ENCODE measurements at places on chromosomes 4 and X. TPM values are rescaled to one million over a fixed set of nuclear protein-coding genes. Genes with fewer than 3 reads are reported as not detected.

Gene CXCL13
- not detected for polyA plus RNA-seq

Gene PRDM8
- polyA plus RNA-seq, result 3.9 TPM

Gene GAGE12F
- polyA plus RNA-seq, result not detected

Gene TMEM156
- polyA plus RNA-seq, result 150 TPM

Gene TRPC5OS
- polyA plus RNA-seq, result not detected

Gene CT47A1
- not detected for polyA plus RNA-seq

Gene RAI2
- not detected for polyA plus RNA-seq

Gene SLC6A14
- not detected for polyA plus RNA-seq

Gene AFF2
- 0.23 TPM for polyA plus RNA-seq

Gene GAGE13
- not detected for polyA plus RNA-seq

Gene PRR32
- not detected for polyA plus RNA-seq

Gene WDR45
- 57.5 TPM for polyA plus RNA-seq

Gene NHSL2
- 0.29 TPM for polyA plus RNA-seq

Gene TCP11X2
- not detected for polyA plus RNA-seq

Gene OTUD6A
- polyA plus RNA-seq, result not detected

Gene SHROOM4
- not detected for polyA plus RNA-seq

Gene GPC4
- 1.3 TPM for polyA plus RNA-seq

Gene EVC
- not detected for polyA plus RNA-seq

Gene MSX1
- not detected for polyA plus RNA-seq

Gene ASB12
- polyA plus RNA-seq, result 0.74 TPM

Gene TMEM35A
- not detected for polyA plus RNA-seq

Gene MAGEB1
- polyA plus RNA-seq, result not detected

Gene RBMX
- 253 TPM for polyA plus RNA-seq

Gene DLG3
- polyA plus RNA-seq, result 2.2 TPM

Gene LIMCH1
- not detected for polyA plus RNA-seq

Gene IQCM
- polyA plus RNA-seq, result not detected

Gene GABRB1
- polyA plus RNA-seq, result not detected

Gene GPAT3
- not detected for polyA plus RNA-seq

Gene MAGEA3
- not detected for polyA plus RNA-seq

Gene CT45A7
- polyA plus RNA-seq, result not detected

Gene ENPEP
- polyA plus RNA-seq, result not detected

Gene MID2
- not detected for polyA plus RNA-seq

Gene PPP2R3B
- 8.9 TPM for polyA plus RNA-seq

Gene USP51
- polyA plus RNA-seq, result 0.65 TPM

Gene ODAPH
- polyA plus RNA-seq, result not detected

Gene MAB21L2
- 0.19 TPM for polyA plus RNA-seq

Gene NUDT11
- polyA plus RNA-seq, result 0.32 TPM

Gene PAGE4
- polyA plus RNA-seq, result not detected

Gene FHDC1
- polyA plus RNA-seq, result not detected

Gene HERC5
- 10.5 TPM for polyA plus RNA-seq
